Camera-type eye (tissue), 1 donor: ENCODE measurements at places on chromosomes 12 and 14. TPM values are rescaled to one million over a fixed set of nuclear protein-coding genes. Genes with fewer than 3 reads are reported as not detected.

Gene CEBPE
- not detected for total RNA-seq

Gene RNASE2
- not detected for total RNA-seq

Gene RD3L
- 12.0 TPM for total RNA-seq

Gene HEATR5A
- total RNA-seq, result 47.5 TPM

Gene IL22
- total RNA-seq, result not detected
